Activated CD8-positive, alpha-beta memory T cell treated with anti-CD3 and anti-CD28 coated beads for 1 hour (primary cell): ENCODE measurements at places on chromosomes 5 and 9.

- no peak for DNase-seq
Measured at GRCh38 chr5:167999182-167999581, 292.3 kb upstream of the WWC1 start.

- no peak for DNase-seq
Measured at GRCh38 chr9:123395689-123396511, 39.9 kb downstream of the CRB2 start.

DNA sequence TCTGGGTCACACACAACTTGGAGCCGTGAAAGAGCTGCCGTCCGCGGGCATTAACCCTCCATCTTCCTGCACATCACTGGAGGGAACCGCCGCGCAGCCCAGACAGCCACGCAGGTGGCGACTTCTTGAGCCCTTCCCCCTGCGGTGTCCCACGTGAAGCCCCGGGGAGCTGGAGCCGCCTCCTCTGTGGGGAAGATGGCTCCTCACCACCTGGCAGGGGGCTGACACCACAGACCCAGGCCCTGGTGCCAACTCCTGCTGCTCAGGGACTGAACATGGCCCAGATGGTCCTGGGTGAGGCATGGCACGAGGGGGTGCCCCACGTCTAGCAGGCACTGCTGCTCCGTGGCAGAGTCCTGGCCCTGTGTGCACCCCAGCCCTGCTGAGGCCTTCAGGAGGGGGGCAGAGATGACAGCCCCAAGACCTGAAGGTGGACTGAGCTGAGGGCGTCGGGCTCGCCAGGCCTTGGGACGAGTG is 38.9 kb downstream of the NDUFS6 start:
- no peak for DNase-seq

DNA sequence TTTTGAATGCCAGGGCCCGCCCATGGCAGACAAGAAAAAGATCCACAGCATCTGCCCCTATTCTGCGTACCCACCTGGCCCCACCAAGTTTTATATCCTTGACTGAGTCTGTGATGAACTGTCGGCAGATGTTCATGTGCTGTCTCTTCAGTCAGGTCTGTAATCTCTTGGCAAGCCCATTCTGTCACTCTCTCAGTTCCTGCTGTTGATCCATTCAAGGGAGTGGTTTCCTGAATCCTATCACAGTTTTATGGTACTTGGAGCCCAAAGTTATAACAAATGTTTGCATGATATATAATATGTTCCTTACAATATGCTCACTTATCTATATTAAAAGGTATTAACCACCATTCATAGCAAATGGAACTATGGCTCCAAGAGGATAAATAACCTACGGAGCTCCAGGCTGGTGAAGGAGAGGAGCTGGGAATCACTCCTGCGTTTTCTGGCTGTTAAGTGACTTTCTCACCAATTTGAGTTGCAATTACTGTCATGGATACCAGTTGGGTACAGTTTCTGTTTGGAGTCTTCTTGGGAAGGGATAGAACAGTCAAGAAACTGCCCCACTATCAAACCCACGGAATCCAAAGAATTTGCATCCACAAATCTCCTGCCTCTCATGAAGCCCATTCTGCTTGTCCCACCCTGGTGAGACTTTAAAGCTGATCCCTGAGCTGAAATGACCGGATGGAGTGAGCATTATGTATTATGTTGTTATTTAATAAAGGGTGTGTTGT is 103.4 kb upstream of the SPRY4 start:
- DNase-seq = no peak

DNA sequence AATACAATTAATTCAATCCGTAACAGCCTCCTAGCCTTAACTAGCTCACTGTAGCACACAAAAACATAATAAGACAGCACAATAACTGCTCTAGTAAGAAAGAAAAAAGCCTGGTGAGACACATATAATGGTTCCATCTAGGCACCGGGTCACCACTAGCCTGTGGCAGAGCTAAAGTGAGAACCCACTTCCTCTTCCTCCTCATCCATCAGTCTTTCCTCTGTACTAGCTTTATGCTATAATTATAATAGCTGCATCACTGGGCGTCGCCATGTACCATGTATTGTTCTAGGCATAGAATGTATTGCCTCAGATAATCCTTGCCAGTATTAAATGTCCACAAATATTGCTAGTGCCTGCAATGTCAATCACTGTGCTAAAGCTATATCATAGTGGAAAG is 23.1 kb downstream of the ADRB2 start:
- no peak for DNase-seq

DNA sequence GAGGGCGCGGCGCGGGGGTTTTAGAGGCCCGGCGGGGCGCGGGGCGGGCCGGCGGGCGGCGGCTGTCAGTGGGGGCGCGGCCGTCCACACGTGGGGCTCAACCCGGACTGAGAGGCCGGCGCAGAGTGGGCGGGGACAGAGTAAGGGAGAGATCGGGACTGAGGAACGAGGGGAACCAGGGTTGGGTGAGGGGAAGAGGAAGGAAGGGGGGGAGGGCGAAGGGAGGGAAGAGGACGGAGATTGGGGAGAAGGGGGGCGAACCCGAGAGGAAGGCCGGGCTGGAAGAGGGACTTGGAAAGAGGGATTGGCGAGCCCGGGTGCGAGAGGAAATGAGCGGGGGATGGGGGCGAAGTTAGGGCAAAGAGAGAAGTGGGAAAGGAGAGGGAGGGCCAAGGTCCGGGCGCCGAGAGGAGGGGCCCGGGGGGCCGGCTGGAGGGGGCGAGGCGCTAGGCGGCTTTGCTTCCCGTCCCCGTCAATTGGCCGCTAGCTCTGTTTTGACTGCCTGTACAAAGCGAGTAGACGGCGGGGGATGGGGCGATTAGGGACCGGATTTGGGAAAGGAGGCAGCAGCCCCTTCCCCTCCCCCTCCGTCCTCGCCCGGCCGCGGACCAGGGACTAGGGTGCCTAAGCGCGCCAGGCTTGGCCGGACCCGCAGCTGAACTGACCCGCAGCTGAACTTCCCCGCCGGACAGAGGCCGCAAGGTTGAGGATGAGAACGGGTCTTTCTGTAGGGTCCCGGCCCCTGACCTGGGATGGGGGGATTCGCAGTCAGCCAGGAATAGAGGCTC is 399 bp upstream of the FBN2 start:
- no peak for DNase-seq

- no peak for DNase-seq
Measured at GRCh38 chr5:56088967-56089829, 94.4 kb upstream of the IL6ST start.

DNA sequence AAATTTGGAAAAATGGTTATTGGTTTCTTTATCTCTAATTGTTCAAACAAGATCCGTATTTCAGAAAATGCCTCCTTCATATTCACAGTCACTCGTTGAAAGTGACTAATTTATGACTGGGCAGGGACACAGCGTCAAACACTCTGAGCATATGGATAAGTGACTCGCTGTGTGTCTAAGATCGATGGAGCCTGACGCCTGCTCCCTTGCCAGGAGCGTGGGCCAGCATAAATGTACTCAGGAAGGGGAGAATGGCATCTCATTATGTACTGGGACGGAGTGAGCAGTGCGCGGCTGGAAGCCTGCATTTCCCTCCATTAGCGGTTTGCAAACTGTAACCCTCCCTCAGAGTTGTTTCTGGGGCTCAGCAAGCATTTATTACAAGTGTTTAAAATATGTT is 79.8 kb upstream of the CAST start:
- DNase-seq = no peak

DNA sequence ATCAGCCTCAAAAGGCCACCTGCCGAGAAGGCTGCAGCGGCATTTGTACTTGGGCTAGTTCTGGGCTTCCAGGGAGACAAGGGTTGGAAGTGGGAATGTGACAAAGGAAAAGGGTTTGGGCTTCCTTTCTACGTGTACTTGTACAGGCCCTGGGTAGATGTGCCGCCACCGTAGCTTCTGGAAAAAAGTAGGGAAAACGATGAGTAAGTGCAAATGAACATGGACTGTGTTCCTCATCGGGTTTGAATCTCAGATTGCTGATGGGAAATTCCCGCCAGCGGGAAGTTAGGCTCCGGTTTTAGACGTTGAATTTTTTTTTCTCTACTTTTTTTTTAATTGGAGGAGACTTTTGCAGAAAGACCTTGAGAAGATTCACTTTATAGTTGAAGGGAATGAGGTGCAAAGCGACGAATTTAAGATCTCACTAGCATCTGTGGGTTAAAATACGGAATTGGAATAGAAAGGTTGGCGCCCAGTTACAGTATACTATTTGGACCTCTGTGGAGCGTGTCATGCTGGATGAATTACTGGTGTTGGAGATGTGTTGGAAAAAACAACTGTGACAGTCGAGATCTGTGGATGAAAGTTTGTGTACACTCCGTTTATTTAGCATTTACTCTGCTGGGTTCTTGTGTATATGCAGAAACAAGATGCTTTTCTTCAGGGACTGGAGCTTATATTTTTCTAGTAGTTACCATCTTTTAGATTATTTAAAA is 1.2 kb downstream of the G3BP1 start:
- no peak for DNase-seq

- DNase-seq = no peak
Measured at GRCh38 chr9:90555351-90556057, 87.1 kb downstream of the DIRAS2 start.

GRCh38 chr5:38724301-38725030 is 121.3 kb upstream of the OSMR start:
- no peak for DNase-seq

GRCh38 chr5:113085880-113086409 is 109.3 kb downstream of the DCP2 start:
- DNase-seq = no peak

GRCh38 chr5:10266839-10267238 is 16.8 kb downstream of the CCT5 start:
- DNase-seq = no peak

DNA sequence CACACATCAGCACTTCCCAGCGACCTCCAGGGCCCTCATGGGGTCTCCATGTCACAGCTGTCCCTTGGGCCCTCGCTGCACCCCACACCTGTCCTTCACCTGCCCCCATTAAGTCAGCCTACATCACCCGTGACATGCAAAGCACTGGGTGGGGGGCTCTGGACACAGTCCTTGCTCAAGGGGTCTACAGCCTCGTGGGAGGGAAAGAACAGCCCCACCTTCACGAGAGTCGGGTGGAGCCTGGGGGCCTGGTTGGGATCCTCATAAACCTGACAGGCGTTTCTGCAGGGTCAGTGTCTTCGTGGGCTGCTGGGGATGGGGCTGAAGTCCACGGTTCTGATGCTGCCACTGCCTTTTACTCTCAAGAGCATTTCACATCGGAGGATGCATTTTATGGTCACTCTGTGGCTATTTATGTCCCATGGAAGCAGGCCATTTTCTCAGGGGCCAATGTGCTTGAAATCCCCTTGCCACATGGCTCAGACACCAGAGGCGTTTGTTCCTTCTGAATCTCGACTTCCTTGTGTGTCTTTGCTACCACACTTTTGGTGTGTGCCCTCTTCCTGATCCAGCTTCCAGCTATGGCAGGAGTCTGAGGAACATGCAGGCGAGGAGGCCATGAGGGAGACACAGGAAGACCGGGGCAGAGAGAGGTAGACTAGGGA is at the start of gene OR2V1:
Gene OR2V1, minus strand, starts transcription at position 338 of the 665 bp plus-strand sequence. CDS start 5,865 bp downstream, outside the sequence.
- no peak for DNase-seq

DNA sequence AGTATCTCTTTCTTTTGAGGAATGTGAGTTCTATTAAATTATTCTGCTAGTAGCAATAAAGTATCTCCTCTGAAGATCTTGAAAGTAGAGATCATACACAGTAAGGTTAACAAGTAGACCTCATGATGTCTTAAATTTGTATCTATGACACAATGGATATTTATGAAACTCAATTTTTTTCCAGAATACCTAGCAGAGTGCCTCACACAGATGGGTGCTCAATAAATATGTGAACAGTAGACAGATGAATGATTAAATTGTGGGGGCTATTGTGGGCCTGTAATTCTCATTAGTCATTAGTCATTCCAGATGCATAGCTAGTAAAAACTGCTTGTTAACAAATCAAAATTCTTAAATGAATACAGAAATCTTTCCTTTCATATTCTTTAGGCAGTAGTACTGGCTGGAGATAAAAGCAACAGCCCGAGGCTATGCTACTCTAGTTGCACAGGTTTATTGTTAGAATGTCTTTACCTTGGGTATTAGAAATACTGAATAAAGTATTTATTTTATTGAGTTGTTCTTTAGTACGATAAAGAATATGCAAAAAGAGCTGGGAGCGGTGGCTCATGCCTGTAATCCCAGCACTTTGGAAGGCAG is 22.0 kb downstream of the CHD1 start:
- no peak for DNase-seq

GRCh38 chr5:10653043-10653442 is 89.2 kb downstream of the ANKRD33B start:
- no peak for DNase-seq

DNA sequence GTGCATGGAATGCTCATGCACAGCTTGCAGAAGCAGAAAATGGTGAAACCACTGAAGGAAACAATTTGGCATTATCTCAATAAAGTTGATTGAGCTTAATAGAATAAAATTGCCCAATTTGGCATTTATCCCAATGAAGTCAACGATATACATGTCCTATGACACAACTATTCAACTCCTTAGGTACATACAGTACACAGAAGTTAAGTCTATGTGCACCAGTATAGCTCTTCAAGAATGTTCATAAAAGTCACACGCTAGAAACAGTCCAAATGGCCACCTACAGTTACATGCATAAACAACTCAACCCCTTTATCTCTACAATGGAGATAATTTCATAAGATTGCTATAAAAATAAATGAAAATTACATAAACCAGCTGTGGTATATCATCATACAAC is 184.5 kb downstream of the DENND1A start:
- DNase-seq = no peak

DNA sequence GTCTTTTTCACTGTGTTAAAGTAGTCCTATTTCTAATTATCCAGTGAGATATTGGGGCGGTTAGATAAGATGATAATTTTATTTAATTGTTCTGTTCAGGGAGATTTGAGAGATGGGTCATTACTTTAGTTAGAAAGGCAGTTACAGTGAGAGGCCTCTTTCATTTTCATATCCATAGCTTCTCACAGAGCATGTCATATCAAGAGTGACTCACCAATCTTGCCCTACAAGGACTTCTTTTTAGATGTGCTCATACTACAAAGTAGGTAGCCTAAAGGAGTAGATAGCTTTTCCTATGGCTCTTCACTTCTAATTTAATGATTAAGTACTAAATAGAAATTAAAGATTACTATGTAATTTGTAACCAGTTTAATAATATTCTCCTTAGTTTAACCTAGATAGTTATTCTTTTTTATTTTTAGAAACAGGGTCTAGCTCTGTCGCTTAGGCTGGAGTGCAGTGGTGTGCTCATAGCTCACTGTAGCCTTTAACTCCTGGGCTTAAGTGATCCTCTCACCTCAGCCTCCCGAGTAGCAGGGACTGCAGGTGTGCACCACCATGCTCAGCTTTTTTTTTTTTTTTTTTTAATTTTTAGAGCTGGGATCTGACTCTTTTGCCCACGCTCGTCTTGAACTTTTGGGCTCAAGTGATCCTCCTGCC is 71.0 kb downstream of the FER start:
- DNase-seq = no peak

- no peak for DNase-seq
Measured at GRCh38 chr9:115445655-115446054, 327.7 kb upstream of the TNC start.
